ENCODE measurements at places on chromosomes 6 and 20.

DNA sequence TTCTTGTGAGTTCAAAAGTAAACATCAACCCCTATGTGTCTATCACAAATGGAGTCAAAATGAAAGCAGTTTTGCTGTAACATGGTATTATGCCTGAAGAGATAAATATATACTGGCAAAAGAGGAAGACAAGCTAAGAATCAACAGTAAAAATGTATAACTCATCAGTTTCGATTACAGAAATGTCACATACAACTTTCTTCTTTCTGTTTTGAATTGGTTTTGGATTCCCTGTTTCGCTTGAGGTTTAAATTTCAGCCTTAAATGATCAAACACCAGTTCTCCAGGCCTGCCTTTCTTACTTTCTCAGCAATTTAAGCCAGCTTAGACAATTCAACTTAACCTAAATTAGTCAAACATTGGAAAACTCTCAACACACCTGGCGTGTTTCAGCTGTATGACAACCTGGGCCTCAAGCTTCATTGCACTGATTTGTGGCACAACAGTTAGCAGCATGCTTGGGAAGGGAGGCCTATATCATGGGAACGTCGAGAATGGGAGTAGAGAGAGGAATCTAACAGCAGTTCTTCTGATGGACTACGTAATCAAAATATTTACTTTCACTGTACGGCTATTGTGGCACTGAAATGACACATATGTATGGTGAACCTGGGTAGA lies 51.9 kb upstream of the MARCKS start:
- DNase-seq = no peak

GRCh38 chr20:37270576-37271420 lies 9.2 kb upstream of the GHRH start:
- no peak for DNase-seq

DNA sequence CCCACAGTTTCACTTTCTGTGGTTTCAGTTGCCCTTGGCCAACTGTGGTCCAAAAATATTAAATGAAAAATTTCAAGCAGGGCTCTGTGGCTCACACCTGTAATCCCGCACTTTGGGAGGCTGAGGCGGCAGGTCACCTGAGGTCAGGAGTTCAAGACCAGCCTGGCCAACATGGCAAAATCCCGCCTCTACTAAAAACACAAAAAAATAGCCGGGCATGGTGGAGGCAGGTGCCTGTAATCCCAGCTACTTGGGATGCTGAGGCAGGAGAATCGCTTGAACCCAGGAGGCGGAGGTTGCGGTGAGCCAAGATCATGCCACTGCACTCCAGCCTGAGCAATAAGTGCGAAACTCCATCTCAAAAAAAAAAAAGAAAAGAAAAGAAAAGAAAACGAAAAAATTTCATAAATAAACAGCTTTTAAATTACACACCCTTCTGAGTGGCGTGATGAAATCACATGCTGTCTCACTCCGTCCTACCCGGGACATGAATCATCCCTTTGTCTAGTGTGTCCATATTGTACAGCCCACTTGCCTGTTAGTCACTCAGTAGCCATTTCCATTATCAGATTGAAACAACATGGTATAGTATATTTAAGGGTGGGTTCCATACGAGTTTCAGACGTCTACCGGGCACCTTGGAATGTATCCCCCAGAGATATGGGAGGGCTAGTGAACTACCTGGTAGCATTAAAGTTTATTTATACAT lies 11.7 kb downstream of the PTPRK start:
- DNase-seq = no peak

- peak; percentile 39 for DNase-seq
Observed at GRCh38 chr6:70956451-70957283, at the start of gene B3GAT2. B3GAT2 (minus strand) TSS chr6:70957060; CDS start chr6:70956429, 631 bp downstream.

DNA sequence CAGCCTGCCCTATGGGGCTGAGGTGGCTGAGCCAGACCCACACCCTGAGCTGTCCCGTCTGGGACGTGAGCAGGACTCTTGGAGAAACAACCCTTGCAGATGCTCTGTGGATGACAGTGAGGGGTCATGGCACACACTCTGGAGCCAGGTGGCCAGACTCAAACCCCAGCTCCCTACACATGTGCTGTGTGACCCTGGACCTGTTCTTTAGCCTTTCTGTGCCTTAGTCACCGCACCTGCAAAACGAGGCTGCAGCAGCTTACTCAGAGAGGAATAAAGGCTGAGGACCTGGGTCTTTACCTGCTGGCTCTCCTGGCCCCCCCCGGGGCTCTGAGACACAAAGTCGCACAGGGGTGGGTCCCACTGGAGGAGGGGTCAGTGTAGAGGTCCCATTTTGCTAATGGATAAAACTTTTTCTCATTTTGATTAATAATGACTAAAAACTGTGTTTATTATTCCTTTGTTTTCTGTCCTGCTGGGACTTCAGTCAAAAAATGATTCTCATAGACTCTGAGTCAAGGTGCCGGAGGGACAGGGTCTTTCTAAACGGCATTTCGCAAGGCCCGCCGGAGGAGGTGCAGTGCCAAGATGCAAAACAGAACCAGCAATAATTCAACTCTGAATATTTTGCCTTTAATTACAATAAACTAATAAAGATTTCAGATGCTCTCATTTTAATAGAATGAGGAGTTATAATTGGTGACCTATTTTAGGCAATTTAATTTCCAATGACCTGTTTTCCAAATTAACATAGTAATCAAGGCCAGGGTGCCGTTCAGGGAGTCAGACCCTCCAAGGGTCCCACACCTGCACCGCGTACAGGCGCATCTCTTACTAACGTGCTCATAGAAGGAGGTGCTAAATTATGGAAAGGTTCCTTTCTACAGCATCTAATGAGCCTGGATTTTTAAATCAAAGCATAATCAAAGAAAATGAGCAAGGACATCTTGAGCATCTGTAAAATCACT lies 62.4 kb downstream of the YTHDF1 start:
- peak; percentile 0 for DNase-seq
